ENCODE measurements at places on chromosomes 5 and 9. TPM values are rescaled to one million over a fixed set of nuclear protein-coding genes. Genes with fewer than 3 reads are reported as not detected.

Gene CTXN3
- not detected for total RNA-seq

Gene PCDHA2
- 0.07 TPM for total RNA-seq

Gene CCL27
- total RNA-seq: 0.17 TPM

Gene ARL14EPL
- not detected for total RNA-seq

Gene MEGF10
- 3.0 TPM for total RNA-seq

Gene BNIP1
- 12.5 TPM for total RNA-seq

Data from smooth muscle cell of the pulmonary artery (primary cell).